ENCODE measurements at places on chromosomes 5 and 9. TPM values are rescaled to one million over a fixed set of nuclear protein-coding genes. Genes with fewer than 3 reads are reported as not detected.

DNA sequence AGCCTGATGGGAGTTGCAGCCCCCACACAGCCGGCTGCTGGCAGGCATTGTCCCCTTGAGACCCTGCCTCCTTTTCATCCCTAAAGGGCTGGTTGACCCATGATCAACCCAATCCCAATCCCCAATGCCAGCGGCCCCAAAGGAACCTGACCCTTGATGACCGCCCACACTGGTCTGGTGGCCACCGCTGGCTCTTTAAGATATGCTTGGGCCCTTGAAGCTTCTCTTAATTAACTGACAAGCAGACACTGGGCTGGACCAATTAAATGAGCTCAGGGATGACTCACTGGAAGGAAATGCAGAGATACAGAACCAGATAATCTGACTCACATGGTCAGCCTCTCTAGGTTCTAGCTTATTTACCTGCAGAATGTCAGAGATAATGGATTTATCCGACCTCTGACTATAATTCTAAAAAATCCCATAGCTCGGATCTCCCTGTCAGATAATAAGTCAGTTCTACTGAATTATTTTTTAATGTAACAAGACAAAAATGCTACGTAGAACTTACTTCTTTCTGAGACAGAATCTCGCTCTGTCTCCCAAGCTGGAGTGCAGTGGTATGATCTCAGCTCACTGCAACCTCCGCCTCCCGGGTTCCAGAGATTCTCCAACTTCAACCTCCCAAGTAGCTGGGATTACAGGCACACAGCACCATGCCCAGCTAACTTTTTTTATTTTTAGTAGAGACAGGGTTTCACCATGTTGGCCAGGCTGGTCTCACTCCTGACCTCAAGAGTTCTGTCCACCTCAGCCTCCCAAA is 11.1 kb upstream of the MLANA start:
- DNase-seq, result no peak

The PAEP gene
- not detected for total RNA-seq

DNA sequence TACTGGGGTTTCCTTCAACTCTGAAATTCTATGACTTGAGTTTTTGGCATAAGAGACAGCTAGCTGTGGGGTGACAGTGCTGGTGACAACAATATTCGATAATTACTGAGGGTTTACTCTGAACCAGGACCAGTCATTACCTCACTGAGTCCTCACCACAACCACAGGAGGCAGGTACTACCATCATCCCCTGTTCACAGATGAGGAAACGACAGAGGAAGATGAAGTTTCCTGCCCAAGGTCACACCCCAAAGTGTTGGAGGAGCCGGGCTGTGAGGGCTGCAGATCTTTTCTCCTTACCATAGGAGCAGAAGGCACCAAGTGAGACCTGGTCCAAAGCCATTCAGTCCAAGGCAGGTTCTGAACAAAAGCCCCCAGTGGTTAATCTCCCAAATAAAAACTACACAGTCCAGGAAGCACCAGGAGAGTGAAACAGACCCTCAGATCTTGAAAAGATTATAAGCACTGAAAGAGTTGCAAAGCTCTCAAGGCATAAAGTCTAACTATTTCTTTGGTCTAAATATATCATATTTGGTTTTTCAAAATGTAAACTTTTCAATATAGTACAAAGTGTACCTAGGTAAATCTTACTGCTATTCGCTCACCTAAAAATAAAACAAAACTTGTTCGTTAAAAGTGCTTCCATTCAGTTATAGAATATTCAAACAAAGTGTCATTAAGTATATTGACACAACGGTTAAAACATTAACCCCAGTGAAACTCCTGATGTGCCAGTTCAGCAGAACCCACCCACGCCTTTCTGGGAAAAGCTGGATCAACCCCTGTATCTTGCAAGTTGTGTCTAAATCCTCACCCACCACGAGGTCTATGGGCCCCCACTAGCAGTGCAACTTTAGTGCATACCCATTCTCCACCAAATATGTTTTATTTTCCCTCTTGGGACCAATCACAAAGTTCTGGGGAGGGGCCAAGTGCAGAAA is 82.6 kb upstream of the EQTN start:
- DNase-seq, result peak; percentile 54

- no peak for DNase-seq
These were observed 230.5 kb downstream of the SPOCK1 start for GRCh38 chr5:137268646-137269045.

- no peak for DNase-seq
These were observed 51.3 kb upstream of the FREM1 start for GRCh38 chr9:14961372-14962068.

DNA sequence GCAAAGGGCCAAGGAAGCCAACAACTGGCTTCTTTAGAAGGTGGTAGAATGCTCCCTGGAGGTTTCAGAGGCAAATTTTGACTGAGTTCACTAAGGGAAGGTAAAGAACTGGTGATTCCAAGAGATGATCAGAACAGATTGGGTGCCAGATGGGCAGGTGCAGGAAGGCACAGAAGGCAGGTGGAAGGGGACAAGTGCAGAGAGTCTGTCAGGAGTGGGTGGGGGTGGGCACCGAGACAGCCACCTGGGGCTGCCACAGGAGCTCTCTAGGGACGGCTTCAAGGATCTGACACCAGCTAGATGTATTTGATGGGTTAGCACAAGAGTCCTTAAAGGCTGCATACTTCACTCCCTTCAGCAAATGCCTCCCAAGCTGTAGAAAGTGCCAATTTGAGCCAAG is 207.3 kb downstream of the PTTG1 start:
- no peak for DNase-seq

DNA sequence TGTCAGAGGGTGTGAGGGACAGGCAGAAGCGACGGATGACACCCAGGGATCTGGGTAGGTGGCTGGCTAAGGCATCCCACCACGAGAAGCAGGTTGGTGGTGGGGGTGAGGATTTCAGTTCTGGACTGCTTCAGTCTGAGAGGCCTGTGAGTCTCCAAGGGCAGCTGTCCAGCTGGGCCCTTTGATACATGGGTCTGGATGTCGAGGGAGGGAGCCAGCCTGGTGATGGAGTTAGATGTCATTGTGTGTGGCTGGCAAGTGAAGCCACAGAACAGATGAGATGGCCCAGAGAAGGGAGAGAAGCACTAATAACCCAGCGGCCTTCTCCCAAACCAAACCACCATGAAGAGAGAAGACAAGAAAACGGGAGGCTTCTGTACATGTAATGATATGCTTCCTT is 11.1 kb downstream of the MED27 start:
- DNase-seq, result no peak

DNA sequence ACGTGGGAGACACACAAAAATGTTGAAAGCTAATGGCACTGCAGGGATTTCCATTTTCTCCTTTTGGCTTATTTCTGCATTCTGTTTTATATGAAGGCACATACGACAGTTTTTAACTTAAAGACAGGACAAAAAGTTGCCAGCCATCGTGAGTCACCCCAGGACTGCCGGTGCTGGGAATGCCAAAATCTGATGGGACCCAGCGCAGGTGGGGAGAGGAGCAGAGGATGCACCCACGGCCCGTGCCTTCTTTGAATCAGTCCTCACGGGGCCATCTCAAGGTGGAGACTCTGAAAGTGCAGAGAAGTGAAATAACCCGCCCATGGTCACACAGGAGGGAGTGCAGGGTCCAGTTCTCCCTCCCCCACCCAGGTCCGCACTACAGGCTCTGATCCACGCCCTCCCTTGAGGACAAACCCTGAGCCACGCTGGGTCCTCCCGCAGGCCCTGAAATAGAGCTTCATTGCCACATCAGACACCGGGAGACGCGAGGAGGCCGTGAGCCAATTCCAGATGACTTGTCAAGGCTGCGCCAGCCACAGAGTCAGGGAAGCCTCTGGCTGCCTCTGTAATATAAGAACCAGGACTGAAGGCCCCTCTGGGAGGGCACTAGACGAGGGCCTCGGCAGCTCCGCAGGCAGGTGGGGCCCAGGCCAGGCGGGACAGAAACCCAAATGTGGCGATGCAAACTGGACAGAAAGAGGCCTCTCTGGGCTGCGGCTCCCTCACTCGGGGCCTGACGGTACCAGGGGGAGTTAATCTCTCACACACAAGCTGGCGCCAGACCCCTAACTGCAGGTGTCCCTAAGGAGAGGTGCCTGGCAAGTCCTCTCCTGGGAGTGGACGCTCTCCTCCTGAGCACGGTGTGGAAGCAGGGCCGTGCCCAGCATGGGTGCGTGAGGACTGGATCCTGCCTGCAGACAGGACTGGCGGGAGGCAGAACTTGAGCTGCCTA is 22.9 kb downstream of the ADAMTS2 start:
- DNase-seq, result peak; percentile 0

- DNase-seq, result peak; percentile 83
These were observed 34.9 kb downstream of the CFAP90 start for GRCh38 chr5:7815892-7816534.

The SPOCK1 gene
- not detected for total RNA-seq

The JAKMIP2 gene
- 3.9 TPM for total RNA-seq

The MYORG gene
- 2.3 TPM for total RNA-seq

DNA sequence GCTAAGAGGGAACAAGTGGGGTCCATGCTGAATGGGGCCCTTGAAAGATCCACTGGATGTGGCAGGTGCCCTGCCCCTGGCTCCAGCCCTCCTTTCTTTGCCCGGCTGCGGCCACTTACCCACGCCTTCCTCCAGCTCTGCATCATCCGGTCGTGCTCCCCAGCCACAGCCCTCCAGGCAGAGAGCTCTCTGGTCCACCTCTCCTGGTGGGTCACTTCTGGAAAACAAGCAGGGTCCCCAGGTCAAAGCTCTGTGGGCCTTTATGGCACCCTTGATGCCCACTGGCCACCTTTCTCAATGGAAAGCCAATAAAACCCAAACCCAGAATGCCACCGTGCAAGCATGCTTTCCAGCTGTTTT is 45.0 kb downstream of the SECISBP2 start:
- no peak for DNase-seq

The MYOT gene
- total RNA-seq, result not detected

GRCh38 chr9:132626285-132626684 is 43.5 kb downstream of the DDX31 start:
- no peak for DNase-seq

All from activated CD4-positive, alpha-beta T cell treated with anti-CD3 and anti-CD28 coated beads for 36 hours (primary cell).